ENCODE measurements at places on chromosomes 7 and 10.

DNA sequence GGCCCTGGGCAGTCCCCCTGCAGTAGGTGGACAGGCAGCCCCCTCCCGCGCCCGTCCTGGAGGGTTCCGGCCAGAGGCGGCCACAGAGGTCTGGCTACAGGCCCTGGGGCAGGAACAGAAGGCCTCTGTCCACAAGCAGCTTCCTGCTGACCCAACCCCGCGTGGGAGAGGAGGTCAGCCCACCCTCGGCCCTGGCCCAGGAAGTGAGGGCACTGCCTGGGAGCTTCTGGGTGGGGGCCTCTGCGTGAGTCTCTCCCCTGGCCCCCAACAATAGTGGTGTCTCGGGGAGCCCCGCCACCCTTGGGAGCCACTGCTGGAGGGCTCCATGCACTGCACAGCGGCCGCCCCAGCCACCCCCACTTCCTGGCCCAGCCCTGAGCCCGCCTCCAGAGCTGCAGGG is 4.7 kb downstream of the MICALL2 start:
- no peak for DNase-seq

GRCh38 chr7:36607721-36608095 is 116.6 kb downstream of the AOAH start:
- no peak for DNase-seq

DNA sequence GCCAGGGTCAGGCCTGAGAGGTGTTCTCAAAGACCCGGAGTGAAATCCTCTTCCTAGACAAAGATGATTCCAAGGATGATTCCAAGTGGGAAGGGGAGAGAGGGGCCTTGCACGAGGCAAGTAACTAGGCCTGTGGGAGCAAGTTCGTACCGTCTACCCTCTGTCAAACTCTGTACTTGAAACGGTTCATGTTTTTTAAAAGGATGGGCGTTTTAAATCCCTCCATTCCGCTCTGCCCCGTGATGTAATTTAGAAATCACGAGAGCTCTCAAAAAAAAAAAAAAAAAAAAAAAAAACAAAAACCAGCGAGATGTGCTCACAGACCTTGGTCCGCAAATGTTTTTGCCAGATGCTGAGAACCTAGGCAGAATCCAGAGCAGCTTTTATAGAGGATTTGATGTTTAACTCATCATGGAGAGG is 114.7 kb upstream of the CARD11 start:
- DNase-seq = no peak

DNA sequence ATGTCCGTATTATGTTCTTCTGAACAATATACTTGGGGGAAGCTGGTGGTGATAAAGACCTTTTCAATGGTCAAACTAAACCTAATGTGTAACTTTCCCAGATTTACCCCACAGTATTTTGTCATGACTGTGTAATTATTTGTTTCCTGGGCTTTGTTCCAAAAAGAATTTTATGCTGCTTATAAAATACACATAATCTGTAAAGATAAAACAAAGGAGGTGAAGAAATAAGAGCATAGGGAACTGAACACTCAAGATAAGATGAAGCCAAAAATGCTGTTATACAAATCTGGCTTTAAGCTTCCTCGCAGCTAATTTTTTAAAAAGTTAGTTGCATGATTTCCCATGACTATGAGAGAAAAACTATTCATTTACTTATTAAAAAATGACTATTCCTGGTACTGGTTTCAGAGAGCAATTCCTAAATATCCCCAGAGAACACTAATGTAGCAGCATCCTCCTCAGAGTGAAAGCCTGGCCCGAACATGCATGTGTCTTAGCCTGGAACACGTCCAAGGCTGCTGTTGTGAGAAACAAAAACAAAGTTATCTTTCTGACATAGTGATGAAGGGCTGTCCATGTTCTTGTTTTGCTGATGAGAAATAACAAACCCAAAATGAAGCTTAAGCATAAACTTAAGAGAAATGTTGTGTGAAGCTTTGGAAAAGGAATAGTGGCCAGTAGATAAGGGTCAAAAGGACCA is 33.9 kb downstream of the MALSU1 start:
- no peak for DNase-seq

DNA sequence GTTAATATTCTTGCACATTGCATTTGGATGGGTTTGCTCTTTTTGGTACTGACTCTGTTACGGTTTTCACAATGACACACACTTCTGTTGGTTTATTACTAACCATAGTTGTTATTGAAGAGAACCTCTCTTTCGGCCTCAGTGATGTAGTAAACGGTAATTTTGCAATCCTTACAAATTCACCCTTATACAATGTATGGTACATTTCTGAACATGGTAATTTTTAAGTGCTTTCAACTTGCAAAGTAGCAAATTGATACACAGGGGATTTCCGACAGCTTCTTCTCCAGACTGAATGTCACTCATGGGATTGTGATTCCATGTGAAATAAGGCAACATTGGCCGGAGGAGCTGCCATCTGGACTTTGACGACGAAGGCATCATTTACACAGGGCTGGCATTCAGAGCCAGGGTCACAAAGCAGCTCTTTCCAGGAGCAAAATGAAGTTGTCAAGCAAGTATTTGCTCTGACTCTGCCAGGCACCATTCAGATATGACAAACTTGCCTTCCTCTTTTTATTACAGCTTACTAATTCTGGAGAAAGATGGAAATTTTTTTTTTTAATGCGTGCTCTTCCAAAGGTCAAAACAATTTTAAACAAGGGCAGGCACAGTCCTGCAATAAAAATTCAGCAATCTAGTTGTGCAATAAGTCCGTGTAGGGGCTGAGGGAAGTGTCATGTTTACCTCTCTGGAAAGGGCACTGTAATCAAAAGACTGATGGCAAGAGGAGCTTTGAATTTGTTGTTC is 711.5 kb upstream of the C7orf33 start:
- DNase-seq = no peak

DNA sequence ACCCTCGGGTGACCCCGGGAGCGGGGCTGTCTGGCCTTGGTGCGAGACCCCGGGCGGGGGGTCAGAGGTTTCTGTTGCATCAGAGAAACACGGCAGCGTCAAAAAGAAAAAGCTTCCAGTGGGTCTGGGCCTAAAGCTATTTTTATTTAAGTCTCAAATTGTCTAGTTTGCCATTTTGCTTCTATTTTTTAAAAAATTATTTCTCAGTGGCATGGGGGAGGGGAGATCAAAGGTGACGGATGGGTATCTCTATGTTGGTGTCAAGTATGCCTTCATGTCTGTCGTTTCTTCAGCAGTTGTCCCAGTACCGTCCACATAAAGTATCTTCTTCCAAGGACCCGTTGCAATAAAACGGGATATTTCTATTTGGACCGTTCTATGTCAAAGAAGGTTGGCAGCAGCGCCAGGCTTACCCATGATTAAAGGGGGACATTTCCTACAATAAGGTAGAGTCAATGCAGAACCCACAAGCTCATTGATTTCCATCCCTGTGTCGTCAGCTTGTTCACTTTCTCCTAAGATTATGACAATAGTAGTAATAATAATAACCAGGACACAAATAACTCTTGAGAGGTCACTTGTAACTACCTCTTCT is 26.0 kb upstream of the VAX1 start:
- DNase-seq = no peak

DNA sequence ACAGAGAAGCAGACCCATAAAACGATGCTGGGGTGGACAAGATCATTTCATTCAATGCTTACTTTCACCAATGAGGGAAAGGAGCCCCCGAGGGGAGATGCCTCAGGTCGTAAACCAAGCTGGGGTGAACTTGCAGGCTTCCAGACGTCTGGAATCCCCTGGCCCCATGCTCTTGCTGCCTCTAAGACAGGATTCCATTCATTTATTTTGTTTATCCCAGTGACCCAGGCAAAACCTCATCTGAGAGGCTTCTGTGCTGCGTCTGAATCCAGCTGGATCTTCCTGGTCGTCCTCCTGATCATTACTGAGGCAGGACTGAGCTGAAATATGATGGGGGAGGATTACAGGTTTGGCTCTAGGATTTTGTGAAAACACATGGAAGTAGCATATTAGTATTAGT is 182.9 kb downstream of the MYOF start:
- DNase-seq = no peak

DNA sequence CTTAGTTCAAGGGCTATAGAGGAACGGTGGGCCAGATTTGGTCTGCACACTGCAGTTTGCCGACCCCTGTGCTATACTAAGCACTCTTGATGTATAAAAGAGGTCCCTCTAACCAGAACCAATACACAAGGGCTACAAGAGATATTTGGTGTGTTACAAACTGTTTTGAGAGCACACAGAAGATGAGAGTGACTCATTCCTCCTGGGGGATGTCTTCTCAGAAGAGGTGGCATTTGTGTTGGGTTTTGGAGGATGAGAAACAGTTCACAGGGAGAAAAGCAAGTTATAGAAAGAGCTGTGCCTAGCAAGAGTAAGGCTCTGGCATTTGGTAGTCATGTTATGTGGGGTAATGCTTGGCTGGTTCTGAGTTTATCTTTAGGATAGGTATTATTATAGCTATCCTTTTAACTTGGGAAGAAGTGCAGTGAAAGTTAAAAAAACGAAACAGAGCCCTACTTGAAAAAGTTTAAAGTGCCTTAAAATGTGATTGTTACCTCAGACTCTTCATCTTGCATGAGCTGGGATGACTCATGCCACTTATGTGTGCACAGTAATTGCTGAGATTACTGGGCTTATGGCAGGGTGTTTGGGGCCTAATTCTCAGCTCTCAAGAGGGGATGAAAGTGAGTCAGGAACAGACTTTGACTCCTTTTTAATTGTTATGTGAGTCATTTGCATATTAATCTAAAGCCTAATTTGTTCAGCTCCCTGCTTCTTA is 160.4 kb downstream of the KIF20B start:
- peak; percentile 47 for DNase-seq

DNA sequence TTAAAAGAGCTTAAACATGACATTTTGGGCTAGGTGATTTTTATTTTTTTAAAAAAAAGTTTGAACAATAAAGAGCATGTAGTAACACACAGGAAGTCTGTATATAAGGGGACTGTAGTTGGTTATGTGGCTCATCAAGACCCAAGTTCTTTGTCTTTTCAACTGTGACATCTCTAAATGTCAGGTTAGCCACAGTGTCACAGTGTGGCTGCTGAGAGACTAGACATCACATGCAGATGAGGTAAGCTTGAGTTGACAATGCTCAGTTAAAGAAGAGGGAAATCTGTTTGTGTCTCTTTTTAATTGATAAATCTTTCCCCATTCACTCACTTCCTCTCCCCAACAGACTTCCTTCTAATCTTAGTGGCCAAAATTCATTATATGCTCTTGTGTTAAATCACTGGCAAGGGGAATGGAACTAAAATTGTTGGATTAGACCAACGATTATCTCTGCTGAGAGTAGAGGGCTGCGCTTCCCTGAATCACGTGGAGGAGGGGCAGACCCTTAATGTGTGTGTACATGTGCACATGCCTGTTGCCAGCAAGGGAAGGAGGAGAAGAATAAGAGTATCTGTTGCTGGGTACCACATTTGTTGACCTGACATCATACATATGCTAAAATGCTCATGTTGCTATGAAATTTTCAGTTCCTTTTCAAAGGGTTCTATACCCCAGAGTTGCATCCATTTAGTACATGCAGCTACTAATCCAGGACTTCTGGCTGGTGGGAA is 78.3 kb downstream of the MMRN2 start:
- DNase-seq = no peak

DNA sequence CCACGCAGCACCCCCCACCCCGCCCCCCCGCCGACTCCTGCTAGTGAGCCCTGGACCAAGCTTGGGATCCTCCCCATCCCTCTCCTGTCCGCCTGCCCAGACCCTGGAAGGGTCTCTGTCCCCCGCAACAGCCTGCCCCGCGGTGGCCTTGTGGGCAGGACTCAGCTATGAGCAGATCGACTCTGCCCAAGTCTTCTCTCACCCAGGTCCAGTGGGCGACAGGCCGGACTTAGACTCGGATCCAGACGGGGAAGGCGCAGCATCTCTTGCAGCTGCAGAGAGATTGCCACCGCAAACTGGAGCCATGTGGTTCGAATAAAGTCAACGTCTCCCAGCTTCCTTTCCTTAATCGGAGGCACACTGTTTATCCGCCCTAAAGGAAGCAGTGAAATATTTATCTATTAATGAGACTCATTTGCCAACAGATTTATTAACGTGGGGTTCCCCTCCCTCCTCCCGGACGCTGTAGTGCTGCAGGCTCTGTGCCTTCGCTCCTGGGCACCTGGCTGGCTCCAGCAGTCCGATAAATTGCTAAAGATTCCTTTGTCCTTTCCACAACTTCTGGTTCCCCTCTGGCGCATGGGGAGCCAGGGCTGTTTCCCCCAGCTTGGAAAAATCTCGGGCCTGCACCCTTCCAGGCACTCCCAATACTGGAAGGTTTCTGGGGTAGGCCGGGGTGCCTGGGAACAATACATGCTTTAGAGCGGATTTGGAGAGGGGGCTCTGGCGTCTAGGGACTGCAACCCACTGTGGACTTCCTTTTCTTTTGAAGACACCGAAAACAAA is 634 bp upstream of the HOXA7 start:
- no peak for DNase-seq

- DNase-seq = no peak
Measured at GRCh38 chr10:86440874-86441843, 74.6 kb upstream of the GRID1 start.

- DNase-seq = no peak
Measured at GRCh38 chr10:59905731-59906416, 482 bp downstream of the CCDC6 start.

GRCh38 chr7:157540606-157541294 is 203.9 kb downstream of the DNAJB6 start:
- no peak for DNase-seq
